Activated naive CD4-positive, alpha-beta T cell (primary cell): ENCODE measurements at places on chromosomes 6 and 20.
A peak's percentile ranks its signal among the peaks of the same experiment; 100 is the strongest.

GRCh38 chr6:82909551-82909950 is 156.1 kb downstream of the UBE3D start:
- DNase-seq, result no peak

- DNase-seq, result no peak
These were observed 343.8 kb upstream of the MMS22L start for GRCh38 chr6:97626671-97627441.

DNA sequence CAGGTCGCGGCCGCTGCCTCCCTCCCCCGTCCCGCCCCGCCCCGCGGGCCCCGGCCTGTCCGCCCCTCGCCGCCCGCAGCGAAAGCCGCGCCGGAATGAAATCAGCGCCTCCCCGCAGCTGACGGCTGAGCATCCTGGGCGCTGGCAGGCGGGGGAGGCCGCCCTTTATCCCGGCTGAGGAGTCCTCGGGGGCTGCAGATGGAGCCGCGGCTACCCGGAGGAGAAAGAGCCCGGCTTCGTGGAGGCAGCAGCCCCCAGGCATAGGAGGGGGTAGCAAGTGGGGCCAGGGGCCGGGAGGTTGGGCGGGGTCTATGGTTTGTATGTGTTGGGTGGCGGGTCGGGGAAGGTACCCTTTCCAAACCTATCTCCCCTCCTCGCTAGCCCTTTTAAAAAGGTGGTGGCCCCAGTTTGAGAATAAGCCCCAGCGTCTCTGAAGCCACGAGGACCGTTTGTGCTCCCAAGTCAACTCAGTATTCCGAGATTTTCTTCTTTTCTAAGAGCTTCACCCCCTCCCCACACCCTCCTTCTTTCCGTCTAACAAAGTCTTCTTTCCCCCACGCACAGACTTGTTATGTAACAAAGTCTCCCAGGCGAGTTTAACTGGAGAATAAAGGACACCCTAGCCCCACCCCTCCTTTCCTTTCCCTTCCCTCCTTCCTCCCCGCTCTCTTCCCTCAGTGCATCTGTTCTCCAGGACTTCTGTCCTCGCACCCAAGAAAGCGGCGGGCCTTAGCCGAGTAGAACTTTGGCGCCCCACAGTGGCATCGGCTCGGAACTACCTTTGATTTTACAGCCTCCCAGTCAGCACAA is 11.0 kb downstream of the POU3F2 start:
- peak; percentile 54 for DNase-seq

DNA sequence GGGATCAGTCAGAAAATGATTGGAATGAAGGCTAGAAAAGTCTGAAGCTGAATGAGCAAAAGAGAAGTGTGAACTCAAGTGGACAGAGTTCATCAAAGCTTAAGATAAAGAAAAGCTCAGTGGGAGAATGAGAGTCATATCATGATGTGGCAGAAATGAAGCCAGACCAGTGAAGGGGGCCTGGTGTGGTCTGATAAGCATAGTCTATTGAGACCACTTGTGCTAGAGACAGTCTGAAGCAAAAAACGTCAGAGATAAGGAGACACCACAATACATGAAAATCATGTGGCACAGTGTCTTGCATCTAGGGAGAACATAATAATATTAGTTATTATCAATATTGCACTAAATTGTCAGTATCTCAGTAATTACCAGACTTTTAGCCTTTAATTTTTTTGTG is 601.5 kb downstream of the UTRN start:
- DNase-seq, result no peak

DNA sequence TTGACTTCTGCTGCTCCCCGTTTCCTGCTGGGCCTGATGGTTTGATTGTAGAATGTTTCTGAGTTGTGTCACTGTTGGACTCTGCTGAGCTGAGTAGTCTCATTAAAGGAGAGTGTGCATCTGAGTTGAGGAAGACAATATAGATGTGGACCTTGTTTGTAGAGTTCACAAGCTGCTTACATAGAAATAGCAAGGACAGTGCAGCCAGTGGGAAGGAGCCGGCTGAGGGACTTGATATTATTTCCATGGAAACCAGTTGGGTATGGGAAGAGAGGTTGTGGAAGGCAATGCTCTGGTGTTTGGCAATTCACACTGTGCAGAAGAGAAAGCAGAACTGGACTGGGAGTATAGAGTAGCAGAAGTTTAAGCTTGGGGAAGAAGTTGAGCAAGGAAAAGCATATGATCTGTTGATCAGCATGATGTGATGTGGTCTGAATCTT is 14.8 kb downstream of the IGF2R start:
- no peak for DNase-seq

DNA sequence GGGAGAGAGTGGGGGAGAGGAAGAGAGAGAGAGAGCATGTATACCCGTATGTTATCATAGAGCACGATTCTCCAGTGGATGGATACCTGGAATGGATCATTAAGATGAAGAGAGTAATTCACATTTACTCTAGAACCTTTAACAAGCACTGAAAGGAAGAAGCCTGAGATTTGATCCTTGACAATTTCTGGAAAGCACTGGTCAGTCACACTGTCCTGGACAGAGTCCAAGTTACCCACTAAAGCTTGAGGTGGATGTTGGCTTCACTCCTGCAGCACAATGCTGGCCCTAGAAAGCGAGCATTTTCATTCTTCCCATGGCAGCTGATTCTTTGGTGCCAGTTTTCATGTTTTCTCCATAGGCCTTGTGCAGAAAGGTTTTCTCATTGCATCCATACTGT is 25.6 kb downstream of the NFYA start:
- no peak for DNase-seq

- no peak for DNase-seq
These were observed 155.5 kb upstream of the SIM1 start for GRCh38 chr6:100620085-100620840.

DNA sequence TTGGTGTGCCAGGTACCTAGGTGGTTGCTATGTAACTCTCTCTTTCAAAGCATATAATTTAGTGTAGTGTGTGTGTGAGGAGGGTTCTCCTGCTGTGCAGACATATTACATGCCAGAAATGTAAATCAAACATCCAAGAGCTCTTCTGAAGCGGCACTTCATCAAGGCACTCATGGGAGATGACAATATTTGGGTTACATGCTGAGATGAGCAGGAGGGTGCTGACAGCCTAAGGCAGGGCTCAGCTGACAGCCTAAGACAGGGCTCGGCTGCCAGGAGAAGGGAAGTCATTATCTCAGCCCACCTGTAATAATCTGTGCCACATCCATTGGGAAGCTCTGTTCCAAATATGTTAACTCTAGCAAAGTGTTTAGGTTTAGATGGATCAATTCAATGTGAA is 39.1 kb downstream of the ADGRF5 start:
- DNase-seq, result no peak

GRCh38 chr6:163702736-163703135 is 288.2 kb downstream of the QKI start:
- DNase-seq, result no peak

DNA sequence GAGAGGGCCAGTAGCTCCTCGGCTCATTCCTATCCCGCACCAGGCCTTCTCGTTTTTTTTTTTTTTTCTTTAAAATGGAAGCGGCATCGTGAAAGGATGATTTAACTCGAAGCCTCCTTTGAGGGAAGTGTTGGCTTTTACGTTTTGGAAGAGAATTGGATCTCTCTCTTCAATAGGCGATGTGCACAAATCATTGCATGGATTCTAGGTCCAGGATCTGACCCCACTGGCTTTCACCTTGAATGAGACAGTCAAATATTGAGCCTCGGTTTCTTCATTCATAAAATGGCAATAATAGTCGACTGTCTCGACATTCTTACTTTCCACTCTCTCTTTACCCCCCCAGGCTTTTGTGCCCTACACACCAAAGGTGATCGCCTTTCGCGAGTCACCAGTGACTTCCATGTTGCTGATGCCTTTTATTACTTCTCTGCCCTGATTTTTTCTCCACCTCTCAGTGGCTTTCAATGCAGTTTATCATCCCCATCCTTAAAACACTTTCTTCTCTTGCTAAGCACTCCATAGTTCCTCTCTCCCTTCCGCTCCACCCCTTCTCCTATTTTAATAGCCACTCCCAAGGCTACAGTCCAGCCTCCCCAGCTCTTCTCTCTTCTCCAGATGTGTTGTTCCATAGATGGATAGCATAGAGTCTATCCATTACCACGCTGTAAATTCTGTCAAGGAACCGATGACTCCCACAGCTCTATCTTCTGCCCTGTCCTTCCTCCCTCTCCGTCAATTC is 473 bp upstream of the DTNBP1 start:
- DNase-seq, result no peak

DNA sequence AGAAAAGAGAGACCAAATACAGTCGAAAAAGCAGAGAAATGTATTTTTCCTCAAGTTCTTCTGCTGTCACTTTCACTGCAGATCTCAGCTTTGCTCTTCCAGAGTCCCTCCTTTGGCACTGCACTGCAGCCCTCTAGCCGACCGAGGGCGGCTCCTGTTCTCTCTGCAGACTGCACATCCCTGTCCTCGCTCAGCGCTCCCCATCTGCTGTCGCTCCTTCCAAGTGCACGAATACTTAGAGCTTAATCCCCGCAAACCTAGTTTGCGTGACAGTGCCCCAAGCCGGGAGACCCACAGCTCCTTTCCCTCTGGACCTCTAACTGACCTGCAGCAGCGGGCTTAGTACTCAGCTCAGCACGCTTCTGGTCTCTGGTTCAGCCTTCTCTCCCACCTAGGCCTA is 15.2 kb downstream of the RPP21 start:
- no peak for DNase-seq

DNA sequence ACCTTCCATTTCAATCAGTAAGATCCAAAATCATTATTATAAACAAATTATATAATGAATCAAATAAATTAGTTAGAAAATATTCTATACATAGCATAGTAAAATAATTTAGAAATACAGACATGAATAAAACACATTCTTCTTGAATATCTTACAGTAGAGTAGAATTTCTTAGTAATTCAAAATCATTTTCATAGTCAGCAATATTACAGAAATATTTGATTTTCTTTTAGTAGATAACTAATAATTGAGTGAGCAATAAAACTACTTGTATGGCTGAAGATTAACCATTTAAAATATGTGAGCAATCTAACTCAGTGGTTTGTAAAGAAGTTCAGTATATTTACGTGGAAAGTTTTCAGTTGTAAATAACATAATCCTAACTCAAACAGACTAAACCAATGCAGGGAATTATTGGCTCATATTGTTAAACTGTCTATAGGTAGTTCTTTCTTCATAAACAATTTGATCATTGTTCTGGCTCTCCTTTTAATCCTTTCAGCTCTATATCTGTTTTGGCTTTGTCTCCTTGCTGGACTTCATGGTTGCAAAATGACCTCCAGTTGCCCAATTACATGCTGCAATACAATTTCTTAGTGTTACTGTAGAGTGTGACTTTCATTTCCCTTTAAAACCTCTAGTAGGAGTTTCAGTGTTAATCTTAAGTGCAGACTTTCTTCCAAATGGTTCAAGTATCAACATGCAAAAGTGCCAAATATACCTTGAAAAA is 307.5 kb downstream of the EYS start:
- no peak for DNase-seq

DNA sequence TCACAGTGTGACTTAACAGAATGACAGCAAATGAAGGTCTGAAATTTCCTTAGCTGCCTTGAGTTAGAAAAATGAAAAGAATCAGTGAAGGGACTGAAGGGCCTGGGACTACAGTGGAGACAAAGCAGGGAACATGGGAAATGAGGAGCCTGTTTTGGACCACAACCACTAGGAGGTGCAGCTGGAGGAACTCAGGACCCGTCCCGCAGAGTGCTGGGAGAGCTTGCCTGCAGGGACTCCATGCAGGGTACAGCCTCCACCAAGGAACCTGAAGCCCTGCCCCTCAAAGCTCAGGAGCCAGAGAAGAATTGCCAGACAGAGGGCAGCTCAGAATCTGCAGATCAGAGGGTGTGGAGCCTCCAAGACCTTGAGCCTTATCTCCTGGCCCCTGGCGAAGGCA is 50.7 kb downstream of the LRFN2 start:
- DNase-seq, result no peak

- DNase-seq, result no peak
These were observed 2.5 kb upstream of the BPIFA1 start for GRCh38 chr20:33233129-33233774.

- DNase-seq, result no peak
These were observed 724 bp downstream of the CDKN1A start for GRCh38 chr6:36679043-36679833.

DNA sequence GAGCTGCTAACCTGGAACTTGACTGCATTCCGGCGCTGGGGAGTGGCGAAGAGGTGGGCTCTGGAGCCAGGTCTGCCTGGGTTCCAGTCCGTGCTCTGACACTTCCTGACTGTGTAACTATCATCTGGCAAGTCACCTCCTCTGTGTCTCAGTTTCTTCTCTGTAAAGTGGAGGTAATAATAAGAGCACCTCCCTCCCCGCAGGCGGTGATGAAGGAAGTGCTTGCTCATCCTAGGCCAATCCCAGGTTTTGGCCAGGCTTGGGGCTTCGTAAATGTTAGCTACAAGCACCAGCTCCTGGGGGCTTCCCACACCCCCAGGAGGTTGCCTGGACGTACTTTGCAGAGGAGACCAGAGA is 32.8 kb downstream of the SNAI1 start:
- no peak for DNase-seq

DNA sequence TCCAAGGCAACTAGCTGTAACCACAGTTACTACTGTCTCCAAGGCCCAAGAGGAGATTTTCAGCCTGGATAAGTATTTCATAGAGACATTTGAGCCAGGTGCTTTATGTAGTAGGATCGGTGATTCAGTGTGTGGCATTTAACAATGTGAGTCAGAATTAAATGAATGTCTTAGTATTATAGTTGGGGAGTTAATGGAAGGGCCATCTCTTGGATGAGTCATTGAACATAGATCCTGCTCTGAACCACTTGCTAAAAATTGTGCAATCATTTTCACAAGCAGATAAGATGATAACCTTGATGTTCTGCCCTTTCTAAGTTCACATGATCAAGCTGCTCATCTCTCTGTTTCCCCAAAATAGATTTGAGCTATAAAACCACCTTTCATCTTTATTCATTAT is 668.9 kb upstream of the CITED2 start:
- DNase-seq, result no peak

- no peak for DNase-seq
These were observed 917 bp downstream of the C6orf120 start for GRCh38 chr6:169702840-169703246.

- peak; percentile 28 for DNase-seq
These were observed 2.7 kb downstream of the L3MBTL3 start for GRCh38 chr6:130020907-130021629.

- DNase-seq, result no peak
These were observed 119.1 kb downstream of the TENT5A start for GRCh38 chr6:81633391-81633790.

- no peak for DNase-seq
These were observed 99.0 kb upstream of the ADGRF1 start for GRCh38 chr6:47141171-47141570.

- DNase-seq, result no peak
These were observed 139.3 kb downstream of the PDSS2 start for GRCh38 chr6:107319906-107320530.

DNA sequence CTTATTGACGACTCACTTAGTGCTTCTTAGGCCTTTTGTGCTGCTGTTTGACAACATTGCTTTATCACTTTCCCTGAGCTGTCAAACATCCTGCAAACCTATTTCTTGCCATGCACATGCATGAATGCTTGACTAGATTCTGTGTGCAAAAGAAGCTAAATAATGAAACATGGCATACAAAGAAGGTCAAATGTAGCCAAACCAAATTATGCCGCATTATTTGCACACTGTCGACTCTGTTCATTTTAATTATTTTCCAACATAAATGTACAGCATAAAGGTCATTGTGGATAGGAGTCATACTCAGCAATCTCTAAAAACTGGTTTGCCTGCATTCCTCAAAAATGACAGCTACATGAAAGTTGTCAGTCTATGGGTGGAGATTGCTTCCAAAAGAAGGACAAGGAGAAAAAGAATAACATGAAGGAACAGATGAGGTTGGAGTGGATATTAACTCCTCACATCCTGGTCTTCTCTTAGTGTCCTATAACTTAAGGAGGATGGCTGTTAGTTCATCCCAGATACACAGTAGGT is 123.1 kb upstream of the STXBP5 start:
- DNase-seq, result no peak

GRCh38 chr6:106128981-106129781 is 43.0 kb downstream of the PRDM1 start:
- DNase-seq, result no peak
